ENCODE measurements at places on chromosomes 16 and 17.
A peak's percentile ranks its signal among the peaks of the same experiment; 100 is the strongest.

GRCh38 chr17:68600931-68601564 lies at the start of gene FAM20A:
Gene FAM20A (minus strand): TSS chr17:68601367. CDS start chr17:68600666, 701 bp downstream.
- DNase-seq: no peak

DNA sequence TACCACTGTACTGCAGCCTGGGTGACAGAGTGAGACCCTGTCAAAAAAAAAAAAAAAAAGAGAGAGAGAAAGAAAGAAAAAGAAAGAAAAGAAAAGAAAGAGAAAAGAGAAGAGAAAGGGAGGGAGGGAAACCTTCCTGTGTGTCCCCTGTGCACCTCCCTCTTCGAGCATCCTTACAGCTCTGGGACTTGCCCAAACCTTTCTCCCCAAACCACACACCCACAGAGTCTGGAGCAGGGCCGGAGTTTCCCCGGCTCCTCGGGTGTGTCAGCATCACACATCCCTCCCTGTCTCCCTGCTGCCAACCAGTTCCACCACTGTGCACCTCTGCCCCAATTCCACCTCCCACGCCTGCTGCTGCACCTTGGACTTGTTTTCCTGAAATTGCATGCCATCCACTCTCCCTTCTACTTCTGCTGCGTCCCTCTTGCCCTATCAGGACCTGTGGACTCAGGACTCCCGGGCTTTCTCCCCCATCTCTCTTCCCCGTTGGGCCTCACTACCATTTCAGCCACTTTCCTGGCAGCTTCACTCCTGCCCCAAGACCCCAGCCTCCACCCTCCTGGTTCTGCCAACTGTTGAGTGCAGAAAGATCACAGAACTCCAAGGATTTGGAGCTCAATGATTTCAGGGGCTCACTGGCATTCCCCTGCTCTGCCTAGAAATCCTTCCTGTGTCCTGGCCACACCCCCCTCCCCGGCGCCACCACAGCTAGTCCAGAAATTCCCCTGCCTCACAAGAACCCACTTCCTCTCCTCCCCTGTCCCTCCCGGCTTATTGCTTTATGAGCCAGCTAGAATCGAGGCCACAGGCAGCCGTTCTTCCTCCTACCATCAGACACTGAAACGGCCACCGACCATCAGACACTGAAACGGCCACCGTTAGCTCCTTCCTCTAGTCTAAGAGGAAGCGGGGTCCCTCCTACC lies 3.7 kb upstream of the CDK3 start:
- peak; percentile 44 for DNase-seq

GRCh38 chr16:11140867-11141266 lies 115.1 kb downstream of the SOCS1 start:
- no peak for DNase-seq

- DNase-seq: no peak
Measured at GRCh38 chr17:77901481-77901880, 57.0 kb upstream of the TNRC6C start.

DNA sequence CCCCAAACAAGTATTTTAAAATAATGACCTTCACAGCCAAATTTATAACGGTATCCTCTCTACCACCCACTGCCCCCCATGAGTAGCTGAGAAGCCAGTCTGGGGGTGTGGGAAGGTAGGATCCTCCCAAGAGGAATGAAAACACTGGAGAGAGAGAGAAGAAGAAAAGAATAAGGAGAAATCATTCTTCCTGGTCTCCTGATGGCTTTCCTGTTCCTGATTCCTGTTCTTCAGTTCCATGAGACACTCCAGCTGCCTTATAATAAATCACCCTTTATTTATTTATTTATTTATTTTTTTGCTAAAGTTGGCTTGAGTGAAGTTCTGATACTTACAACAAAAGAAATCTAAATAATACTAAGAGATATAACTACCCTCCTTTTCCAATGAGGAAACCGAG lies 56.4 kb upstream of the FAM20A start:
- no peak for DNase-seq

GRCh38 chr16:47990676-47991075 lies 165.1 kb downstream of the ABCC12 start:
- no peak for DNase-seq

Data from astrocyte of the spinal cord (primary cell).